Temporal lobe (tissue), 4 donors: ENCODE measurements at places on chromosomes 2 and 18. TPM values are rescaled to one million over a fixed set of nuclear protein-coding genes. Genes with fewer than 3 reads are reported as not detected.

Gene C2orf66
- total RNA-seq = 0.25 TPM

Gene PID1
- total RNA-seq = 32.0 TPM

Gene CNGA3
- total RNA-seq = 2.5 TPM

Gene ANKRD36C
- total RNA-seq = 169 TPM

Gene CYP20A1
- 20.2 TPM for total RNA-seq

Gene LRP2
- total RNA-seq = 0.49 TPM

Gene CDCA7
- 14.3 TPM for total RNA-seq

Gene CASP8
- total RNA-seq = 0.98 TPM

Gene FOXI3
- 0.25 TPM for total RNA-seq

Gene FEV
- not detected for total RNA-seq

Gene NRP2
- 22.6 TPM for total RNA-seq

Gene PARD3B
- 3.4 TPM for total RNA-seq

Gene SERPINB7
- not detected for total RNA-seq

Gene SOWAHC
- total RNA-seq = 30.2 TPM

Gene SPEG
- total RNA-seq = 12.3 TPM

Gene ACVR1C
- 4.2 TPM for total RNA-seq

Gene MARCO
- total RNA-seq = 0.25 TPM

Gene SP110
- 1.2 TPM for total RNA-seq

Gene HOXD1
- not detected for total RNA-seq

Gene CYTIP
- total RNA-seq = 2.0 TPM

Gene HOXD12
- total RNA-seq = not detected

Gene COPS8
- total RNA-seq = 125 TPM

Gene CHCHD5
- 5.4 TPM for total RNA-seq

Gene KLHL30
- not detected for total RNA-seq

Gene HOXD8
- total RNA-seq = 0.25 TPM

Gene LRRTM4
- 32.2 TPM for total RNA-seq

Gene PAX8
- not detected for total RNA-seq
